ENCODE measurements at places on chromosomes 7 and 10.

GRCh38 chr10:329361-330099 lies 194.3 kb downstream of the ZMYND11 start:
- DNase-seq, result peak; percentile 40

- no peak for DNase-seq
Observed at GRCh38 chr10:396107-396506, 260.9 kb downstream of the ZMYND11 start.

- DNase-seq, result peak; percentile 59
Observed at GRCh38 chr7:149625340-149625946, 127.8 kb upstream of the ZNF746 start.

- DNase-seq, result no peak
Observed at GRCh38 chr7:73461782-73462285, 28.3 kb downstream of the FZD9 start.

DNA sequence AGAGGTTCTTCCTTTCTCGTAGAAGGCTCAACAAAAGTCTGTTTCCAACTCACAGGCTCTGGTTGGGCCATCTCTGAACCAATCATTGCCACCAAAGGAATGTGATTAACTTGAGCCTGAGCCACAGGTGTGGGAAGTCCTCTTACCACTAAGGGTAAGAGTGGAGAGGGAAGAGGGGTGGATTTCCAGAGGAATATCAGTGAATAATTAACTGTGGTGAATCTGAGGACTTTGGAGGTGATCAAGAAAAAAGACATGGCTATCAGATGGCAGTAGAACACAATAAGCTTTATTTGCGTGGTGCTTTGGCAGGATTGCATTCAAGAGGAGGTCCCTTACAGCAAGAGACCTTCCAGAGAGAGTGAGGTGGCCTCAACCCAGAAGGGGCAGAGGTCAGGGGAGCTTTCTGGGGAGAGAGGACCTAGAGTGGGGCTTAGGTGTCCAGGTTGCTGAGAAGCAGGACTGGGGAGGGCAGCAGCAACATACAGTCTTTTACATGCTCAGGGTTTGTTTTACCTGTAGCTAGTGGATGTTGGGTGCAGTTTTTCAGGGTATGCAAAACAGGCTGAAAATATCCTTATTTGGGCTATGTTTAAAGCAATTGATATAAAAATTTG lies 61.4 kb downstream of the BBS9 start:
- no peak for DNase-seq

DNA sequence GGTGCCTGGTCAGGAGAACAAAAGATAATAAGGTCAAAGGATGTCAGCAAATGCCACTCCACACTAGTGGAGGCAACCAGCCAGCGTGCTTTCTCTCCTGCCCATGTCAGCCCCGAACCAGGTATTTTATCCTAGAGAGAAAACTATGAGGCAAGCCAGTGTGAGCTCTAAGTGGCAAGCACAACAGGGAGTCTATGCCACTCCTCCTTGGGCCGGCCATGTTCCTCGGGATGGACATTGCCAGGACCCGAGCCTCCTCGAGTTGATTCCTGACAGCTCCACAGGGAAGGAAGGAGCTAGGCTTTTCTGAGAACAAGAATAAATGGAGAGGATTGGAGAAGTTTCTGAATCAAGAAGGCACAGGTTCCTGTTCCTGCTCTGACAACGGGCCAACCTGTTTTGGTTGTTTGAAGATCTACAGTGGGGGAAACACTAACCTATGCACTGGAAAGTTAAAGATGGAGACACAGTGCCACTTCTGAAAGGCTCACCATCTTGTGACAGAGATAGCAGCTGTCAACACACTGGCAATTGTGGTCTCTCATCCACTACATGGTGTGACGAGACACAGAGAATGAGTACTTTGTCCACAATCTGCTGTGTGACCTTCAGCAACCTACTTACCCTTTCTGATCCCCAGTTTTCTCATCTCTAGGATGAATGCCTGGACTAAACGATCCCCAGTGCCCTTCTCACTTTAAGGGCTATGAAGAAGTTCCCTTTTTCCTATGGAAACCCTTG lies 28.8 kb downstream of the ABLIM1 start:
- no peak for DNase-seq

DNA sequence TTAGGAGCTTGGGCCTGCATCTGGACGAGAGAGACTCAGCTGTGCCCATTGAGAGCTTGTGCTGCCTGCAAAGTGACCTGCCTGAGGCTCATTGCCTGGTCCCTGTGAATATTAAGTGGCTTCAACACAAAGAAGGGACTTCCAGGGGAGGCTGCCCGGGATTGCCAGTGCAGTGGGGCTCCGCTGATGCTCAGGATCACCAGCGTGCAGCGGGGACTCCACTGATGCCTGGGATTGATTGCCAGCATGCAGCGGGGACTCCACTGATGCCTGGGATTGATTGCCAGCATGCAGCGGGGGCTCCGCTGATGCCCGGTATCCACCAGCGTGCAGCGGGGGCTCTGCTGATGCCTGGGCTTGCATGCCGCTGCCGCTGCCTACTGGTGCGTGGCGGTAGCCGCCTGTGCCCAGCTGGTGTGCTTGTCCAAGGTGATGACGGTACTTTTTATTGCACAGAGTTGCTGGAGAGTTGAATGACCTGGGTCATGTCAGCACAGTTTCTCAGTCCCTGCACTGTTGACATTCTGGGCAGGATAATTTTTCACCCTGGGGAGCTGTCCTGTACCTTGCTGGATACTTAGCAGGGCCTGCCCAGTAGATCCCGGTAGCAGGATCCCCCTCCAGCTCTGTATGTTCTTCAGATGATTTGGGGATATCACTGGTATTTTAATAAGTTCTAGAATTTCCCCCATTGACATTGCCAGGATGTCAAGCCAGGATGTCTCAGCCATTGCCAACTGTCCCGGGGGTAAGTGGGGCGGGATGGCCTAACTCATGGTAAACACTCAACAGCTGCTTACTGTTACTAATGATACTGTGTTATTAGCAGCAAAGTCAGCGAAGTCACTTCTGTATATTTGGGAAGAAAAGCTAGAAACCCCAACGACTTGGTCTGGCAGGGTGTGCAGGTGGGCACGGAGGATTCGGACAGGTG lies 13.0 kb downstream of the DOCK1 start:
- DNase-seq, result no peak

DNA sequence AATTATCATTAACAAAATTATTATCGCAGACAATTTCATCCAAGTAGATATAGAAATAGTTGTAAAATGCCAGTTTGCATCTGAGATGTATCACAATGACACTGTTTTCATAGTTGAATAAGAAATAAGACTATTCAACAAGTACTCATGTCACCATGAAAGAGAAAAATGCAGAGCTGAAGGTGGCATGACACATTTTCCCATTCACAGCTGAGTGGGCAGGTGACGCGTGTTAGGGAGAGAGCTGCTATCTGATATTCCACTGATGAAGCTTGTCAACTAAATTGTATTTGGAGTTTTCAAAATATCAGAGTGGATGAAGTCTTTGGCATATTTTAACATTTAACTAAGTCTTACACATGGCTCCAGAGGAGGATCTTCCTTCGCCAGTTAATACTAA lies 70.3 kb upstream of the HDAC9 start:
- DNase-seq, result no peak

GRCh38 chr10:132489704-132490534 lies 47.7 kb upstream of the INPP5A start:
- no peak for DNase-seq

DNA sequence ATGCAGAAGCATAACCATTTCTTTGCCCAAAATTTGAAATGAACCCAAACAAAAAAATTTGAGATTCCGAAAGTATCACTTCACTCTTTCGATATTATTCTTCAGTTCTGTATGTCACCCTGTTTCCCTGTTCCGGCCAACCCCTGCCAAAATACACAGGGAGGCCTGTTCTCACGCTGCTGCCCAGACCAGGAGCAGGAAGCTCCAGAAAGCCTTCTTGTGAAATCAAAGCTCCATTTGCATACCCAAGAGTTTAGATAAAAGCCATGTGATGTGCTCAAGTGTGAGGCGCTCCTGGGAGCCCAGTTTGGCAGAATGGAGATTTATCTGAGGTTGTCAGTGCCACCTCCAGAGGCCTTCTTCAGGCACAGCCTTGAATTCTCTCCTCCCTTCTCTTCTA lies 236.2 kb downstream of the FGFR2 start:
- no peak for DNase-seq

DNA sequence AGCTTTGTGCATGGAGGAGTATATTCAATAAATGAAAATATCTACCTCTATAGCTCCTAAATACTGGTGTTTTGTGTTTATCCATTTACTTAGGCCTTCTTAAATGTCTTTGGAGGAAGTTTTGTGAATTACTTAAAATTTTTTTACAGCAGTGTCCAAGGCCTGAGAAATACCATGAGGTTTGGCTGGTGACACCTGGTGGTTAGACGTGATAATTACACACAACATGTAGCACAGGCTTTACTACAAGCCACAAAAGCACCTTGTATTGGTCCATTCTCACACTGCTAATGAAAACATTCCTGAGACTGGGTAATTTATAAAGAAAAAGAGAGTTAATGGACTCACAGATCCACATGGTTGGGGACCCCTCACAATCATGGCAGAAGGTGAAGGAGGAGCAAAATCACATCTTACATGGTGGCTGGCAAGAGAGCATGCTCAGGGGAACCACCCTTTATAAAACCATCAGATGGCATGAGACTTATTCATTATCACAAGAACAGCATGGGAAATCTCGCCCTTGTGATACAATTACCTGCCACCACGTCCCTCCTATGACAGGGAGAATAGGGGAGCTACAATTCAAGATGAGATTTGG lies 20.6 kb downstream of the HYAL4 start:
- no peak for DNase-seq

GRCh38 chr10:68982389-68982788 lies 6.2 kb upstream of the KIFBP start:
- no peak for DNase-seq

- DNase-seq, result no peak
Observed at GRCh38 chr10:15385552-15386455, 14.7 kb upstream of the FAM171A1 start.

DNA sequence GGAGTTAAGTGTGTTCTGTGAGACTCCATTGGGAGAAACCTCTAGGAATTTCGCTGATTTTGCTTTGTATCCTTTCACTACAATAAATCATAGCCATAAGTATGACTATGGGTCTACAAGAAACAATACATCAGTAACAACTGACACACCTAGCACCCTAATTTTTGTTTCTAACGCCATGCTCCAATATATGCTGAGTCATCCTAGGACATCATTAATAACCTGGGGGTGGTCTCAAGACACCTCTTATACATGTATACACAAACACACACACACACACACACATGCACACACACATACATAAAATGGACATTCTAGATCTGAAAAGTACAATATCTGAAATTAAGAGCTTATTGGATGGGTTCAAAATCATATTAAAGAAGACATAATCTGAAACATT lies 18.2 kb downstream of the ZNF248 start:
- DNase-seq, result no peak

- DNase-seq, result peak; percentile 54
Observed at GRCh38 chr10:46255801-46256747, 30.7 kb upstream of the ANTXRL start.

DNA sequence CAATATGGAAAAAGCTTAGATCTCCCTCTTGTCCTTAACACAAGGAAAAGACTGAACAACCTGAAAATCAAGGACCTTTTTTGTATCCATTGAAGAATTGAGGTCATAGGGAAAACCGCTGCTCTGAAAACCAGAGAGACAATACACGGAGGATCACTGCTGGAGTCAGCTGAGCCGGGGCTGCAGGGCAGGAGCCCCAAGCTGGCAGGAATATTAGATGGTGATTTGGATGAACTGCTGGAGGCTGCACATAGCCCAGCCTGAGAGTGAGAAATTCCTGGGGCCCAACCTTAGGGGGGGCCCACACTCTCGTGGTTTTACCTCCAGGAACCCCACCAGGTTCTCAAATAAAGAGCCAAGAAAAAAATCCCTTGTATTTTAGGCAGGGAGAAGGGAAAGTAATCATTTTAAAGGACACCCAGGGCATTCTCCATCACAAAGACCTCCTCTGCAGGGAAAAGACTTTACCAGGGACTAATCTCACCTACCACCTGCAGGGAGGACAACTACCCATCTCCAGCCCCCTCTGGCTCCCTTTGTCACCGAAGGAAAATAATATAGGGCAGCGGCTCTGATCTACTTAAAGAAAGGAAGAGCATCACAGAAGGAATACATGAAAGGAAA lies 55.4 kb upstream of the RNF32 start:
- DNase-seq, result no peak

GRCh38 chr7:48088559-48089045 lies 463 bp upstream of the UPP1 start:
- no peak for DNase-seq

- DNase-seq, result no peak
Observed at GRCh38 chr10:122441961-122442360, 12.5 kb upstream of the ARMS2 start.

DNA sequence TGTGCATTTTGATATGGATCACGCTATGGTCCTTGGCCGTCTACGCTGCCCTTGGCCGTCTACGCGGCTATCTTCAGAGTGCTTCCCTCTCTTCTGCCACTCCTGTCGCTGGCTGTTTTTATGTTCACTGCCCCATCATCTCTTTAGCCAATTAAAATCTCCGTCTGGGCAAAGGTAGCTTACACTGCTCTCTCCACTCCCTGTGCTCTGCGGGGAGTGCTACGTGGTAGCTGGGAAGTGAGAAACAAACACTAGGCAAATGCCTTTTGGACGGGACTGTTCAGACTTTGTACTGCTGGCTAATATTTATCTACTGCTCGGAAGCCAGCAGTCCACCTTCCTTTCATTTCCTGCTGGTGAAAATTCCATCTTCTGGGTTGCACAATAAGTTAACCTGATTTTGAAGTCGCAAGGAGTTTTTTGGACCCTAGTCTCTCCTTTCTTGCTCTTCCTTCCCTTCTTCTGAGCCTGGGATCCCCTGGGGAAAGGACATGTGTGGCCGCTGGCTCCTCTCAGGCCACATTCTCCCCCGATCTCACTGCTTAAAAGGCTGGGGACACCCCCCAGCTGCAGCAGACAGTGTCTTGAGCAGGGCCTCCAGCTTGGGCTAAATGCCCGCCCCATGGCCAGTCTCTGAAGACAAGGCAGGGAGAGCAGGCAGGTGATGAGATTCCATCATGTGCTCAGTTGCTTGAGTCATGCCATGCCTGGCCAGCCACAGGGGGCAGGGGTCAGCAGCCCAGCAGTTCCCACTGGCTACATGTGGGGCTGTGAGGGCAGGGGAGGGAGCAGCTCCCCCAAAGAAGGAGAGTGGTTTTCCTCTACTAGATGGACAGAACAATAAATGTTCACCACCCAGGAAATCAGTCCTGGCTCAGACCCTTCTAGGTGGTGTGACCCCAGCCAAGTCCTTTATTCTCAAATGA lies 25.5 kb upstream of the RBM33 start:
- no peak for DNase-seq

- DNase-seq, result no peak
Observed at GRCh38 chr10:120715171-120715570, 136.0 kb upstream of the WDR11 start.

Measured in activated T-cell treated with anti-CD3 and anti-CD28 coated beads, Interleukin-2, amount 50 U/mL, for 1 hour (primary cell).